ENCODE measurements at places on chromosomes 4 and X.

GRCh38 chrX:150605603-150606002, 37.2 kb downstream of the MTM1 start:
- DNase-seq: no peak

- DNase-seq: peak; percentile 40
Measured at GRCh38 chr4:1723131-1723801, 1.9 kb downstream of the TACC3 start.

DNA sequence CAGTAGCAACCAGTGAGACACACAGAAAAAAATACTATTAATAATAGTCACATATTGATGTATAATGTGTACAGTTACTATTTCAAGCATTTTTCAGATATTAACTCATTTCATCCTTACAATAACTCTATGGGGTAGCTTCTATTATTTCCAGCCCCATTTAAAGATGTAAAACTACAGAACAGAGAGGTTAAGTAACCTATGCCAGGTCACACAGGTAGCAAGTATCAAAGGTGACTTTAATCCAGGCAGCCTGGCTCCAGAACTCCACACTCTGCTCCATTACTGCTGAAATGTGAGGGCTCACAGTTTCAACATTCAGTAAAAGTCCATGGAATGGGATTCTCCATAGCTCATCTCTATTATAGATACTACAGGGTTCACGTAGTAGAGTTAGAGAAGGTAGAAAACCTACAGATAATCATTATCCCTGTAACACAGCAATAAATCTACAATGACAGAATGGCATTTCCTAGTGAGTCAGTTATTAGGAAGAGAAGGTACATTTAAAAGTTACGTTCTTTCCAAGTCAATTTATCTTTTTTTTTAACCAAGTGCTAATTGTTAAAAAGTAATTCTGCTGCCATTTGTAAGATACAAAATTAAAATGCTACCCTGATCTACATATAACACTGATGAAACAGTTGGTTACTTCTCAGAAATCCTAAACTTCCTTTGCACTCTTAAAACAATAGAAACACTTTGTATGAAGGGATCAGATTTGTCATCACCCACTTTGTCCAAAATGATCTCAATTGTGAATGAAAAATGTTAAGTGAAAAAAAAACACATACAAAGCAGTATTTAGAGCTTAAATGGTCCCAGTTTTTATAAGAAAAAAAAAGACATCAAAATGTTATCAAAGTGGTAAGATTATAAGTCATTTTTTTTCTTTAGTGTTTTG, 18.7 kb downstream of the RELL1 start:
- DNase-seq: no peak

DNA sequence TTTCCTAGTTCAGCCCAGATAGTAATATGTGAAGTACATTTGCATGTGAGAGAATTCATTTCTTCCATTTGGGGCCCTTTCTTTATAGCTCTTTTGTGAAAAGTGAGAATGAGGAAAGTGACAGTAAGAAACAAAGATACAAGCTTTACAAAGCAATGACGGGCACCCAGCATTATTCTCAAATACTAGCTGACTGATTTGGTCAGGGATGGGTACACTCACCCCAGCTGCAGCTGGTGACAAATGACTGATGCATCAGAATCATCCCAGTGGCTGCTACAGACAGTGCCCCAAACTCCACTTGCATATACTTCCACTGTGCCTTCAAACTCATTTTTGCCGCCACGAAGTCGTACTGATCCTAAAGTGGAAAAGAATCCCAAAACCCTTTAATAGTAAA, 14.8 kb downstream of the PRSS12 start:
- no peak for DNase-seq

DNA sequence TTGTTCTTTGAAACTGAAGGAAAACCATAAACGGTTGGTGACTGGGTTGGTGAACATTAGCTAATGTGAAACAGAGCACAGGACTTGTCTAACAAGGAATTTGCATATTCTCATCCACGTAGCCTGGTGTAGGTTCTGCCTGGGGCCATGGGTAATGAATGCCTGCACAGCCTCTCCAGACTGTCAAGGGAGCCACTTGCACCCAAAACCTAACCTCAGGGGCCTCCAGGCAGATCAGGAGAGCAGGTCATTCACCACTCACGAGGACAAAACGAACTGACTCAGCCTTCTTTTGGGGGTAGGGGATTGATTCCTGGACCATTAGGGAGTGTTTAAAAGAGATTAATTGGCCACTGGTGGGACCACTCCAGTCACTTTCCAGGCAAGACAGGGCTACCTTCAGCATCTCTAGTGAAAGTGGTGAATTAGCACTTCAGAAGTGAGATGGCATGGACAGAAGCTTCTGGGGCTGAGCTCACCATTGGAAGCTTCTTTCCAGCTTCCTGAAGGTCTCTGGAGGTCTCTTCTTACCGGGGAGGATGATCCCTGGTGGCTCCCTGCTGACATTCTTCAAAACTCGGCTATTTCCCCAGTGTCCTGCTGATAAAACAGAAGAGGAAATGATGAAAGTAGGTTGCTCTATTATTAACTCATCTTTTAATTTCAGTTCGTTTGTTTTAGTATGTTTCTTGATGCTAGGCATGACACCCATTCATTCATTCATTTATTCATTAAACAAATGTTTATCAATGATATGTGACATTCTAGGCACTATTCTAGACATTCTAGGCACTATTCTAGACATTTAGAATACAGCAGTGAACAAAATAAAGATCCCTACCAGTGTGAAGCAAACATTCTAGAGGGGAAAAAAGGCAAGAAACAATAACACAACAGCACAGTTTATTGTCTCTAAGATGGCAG, 104.5 kb upstream of the LNX1 start:
- DNase-seq: no peak

DNA sequence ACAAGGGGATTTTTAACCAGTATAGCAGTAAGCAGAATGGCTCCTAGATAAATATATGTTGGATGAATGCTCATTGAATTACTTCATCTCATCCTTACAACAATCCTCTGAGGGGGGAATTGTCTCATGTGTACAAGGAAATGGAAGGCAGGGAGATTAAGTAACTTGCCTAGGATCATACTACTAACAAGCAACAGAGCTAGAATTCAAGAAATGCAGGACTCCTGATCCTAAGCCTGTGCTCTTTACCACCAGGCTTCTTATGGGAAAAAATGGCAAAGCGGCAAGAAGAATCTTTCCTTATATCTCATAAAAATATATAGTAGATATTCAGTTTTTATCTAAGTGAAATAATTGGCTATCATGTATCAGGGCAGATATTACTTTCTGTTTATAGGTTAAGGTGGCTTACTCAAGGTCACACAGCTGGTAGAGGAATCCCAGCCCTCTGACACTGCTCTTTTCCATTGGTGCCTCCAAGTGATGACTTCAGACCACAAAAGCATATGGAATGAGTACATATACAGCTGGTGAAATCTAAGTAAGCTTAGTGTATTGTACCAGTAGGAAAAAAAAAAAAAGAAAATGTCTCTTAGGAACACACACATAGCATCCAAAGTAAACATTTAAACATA, 2.1 kb downstream of the ABHD18 start:
- no peak for DNase-seq

DNA sequence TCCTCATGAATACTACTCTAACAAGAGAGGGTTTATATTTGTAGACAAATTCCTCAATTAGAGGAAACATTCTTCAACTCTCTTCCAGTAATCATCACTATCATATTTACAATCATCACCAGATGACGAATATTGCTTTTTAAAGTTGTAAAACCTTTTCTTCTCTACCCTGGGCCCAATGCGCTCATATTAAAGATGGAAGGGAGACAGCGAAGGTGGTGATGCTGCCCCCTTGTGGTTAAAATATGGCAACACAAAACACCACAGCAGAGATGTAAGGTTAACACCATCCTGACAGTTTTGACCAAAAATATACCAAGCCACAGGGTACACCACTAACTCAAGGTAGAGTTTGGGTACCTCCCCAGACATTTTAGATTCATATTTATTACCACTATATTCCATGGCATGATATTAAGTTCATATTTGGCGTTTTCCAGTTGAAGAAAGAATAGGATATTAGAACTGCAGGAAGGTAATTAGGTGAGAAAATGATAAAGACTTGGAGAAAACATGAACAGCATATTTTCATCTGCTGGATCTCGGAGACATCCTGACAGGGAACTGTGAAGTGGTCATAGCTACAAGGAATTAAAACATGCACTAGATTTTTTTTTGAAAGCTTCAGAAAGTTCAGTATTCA, 72.8 kb downstream of the SLC9A7 start:
- peak; percentile 31 for DNase-seq

DNA sequence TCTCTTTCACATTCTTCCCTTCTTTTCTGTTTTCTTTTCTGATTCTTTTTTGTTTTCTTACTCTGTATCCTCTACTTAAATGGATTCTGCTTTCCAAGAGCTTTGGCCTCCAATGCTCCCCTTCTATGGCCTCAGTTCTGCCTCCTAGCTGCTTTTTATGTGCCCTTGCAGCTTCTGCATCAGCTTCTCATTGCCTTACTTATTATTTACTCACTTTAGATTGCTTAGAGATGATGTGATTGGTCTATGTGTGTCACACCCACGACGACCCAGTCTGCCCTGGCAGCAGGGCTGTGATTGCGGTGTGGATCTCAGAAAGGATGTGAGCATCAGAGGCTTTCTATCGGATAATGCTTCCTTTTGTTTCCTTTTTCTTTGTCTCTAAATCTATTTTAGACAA, 71.8 kb upstream of the SMARCA5 start:
- DNase-seq: no peak

All from femur (tissue), 1 donor.